ENCODE measurements at places on chromosomes 3 and 15. TPM values are rescaled to one million over a fixed set of nuclear protein-coding genes. Genes with fewer than 3 reads are reported as not detected.

GABRB3 gene
- 287 TPM for total RNA-seq

ROPN1B gene
- total RNA-seq, result not detected

CPLX3 gene
- total RNA-seq, result 0.32 TPM

MCF2L2 gene
- 18.1 TPM for total RNA-seq

PCOLCE2 gene
- total RNA-seq, result 33.4 TPM

SERINC4 gene
- total RNA-seq, result not detected

DNA sequence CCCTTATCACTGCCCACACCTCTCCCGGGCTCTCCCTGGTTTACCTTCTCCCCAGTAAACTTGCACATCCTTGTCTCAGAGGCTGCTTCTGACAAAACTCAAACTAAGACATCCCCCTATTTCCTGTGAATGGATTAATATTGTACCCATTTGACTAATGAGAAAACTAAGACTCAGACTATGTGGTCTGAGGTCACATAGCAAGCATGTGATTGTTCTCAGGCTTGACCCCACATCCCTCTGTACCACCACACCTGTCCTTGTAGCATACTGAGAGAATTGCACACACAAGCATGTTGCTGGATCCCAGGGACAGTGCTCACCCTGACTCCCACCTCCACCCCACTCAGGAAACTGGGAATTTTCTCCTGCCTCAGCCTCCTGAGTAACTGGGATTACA lies 90.7 kb upstream of the HES1 start:
- no peak overlapping the region for H3K4me3 ChIP-seq
- peaks cover 5% of the 10 kb centered on the region for H3K4me1 ChIP-seq
- no peak overlapping the region for H3K27ac ChIP-seq
- no peaks in the 10 kb centered on the region for H3K27me3 ChIP-seq

GRCh38 chr15:39030291-39031070 lies 465.9 kb upstream of the RASGRP1 start:
- DNase-seq, result no peak
- no peaks in the 10 kb centered on the region for H3K36me3 ChIP-seq
- H3K4me1 ChIP-seq, result no peaks in the 10 kb centered on the region

- no peak for DNase-seq
- no peaks in the 10 kb centered on the region for H3K36me3 ChIP-seq
- H3K27ac ChIP-seq, result no peak overlapping the region
- H3K4me3 ChIP-seq, result no peak overlapping the region
These were observed 375.5 kb downstream of the NTRK3 start for GRCh38 chr15:87881026-87881425.

DNA sequence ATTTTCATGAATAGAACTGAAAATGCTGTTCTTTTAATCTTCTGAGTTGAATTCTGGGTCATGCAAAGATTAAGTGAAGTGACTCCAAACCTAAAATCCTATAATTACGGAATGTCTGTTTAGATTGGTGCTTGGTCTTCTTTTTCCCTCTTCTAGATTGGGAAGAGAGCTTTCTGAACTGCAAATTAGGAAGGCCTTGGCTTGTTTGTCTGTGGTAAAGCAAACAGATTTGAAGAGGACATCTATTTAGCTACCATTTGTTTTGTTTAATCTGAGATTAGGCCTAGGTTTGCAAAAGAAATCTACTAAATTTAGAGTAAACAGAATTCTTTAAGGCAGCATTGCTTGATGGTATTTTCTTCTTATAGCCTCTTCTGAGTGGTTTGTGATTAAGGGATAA lies 23.5 kb downstream of the PAQR9 start:
- no peaks in the 10 kb centered on the region for H3K4me1 ChIP-seq
- H3K4me3 ChIP-seq, result no peak overlapping the region

DNA sequence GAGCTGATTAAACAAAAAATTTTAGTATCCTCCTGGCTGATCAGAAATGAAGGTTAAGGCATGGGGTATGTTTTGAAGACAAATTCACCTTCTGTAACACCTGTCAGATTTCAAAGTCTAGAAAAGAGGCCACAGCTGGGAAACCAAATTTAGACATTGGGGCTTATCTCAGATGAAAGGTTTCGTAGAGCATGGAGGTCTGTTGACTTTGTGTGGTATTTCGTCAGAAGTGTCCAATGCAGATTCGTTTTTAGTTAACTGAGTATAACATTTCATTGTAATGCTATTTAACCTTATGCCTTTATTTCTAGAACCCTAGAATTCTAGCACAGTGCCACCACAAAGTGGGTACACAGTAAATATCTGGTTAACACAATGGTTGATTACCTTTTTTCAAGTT lies 61.7 kb downstream of the FNDC3B start:
- no peak overlapping the region for H3K27ac ChIP-seq
- H3K4me3 ChIP-seq, result no peak overlapping the region
- H3K27me3 ChIP-seq, result no peaks in the 10 kb centered on the region
- H3K4me1 ChIP-seq, result peaks cover 9% of the 10 kb centered on the region

- H3K4me3 ChIP-seq, result no peak overlapping the region
- no peaks in the 10 kb centered on the region for H3K4me1 ChIP-seq
- no peak overlapping the region for H3K27ac ChIP-seq
- DNase-seq, result no peak
- H3K36me3 ChIP-seq, result no peaks in the 10 kb centered on the region
- no peaks in the 10 kb centered on the region for H3K27me3 ChIP-seq
These were observed 86.1 kb downstream of the CGNL1 start for GRCh38 chr15:57462381-57462780.

DNA sequence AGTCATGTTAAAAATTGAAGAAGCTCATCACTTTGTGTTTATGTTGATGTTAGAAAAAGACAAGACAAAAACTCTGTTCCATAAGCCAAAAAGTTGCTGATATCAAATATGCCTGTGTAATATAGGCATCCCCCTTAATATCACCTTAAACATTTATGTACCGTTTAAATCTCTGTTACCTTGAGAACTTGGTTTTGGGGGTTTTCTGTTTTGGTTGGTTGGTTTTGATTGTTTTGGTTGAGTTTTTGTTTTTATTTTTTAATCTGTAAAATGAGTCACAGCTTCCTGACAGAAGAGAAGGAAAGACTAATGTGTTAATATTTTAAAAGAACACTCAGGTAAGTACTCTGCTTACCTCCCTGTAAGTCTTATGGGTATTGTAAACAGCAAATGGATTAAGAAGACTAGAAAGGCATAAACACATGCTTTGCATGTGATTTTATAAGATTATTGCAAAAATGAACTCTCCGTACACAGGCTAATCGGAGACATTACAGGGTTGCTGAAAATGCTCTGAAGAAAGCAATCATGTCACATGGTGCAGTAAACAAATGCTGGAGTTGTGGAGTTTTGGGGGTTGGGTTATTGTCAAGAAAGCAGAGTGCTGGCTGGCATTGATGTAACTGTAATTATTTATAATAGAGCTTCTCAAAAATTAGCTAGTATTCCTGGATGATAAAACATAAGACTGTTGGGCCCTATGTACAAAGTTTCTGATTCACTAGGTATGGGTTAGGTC lies 69.5 kb upstream of the MBNL1 start:
- H3K27ac ChIP-seq, result no peak overlapping the region
- no peak overlapping the region for H3K4me3 ChIP-seq
- no peaks in the 10 kb centered on the region for H3K4me1 ChIP-seq
- no peak for DNase-seq
- H3K27me3 ChIP-seq, result no peaks in the 10 kb centered on the region
- no peaks in the 10 kb centered on the region for H3K36me3 ChIP-seq

GRCh38 chr3:184259878-184260723 lies 1.3 kb downstream of the CAMK2N2 start:
- H3K36me3 ChIP-seq, result peaks cover 5% of the 10 kb centered on the region
- peaks cover 31% of the 10 kb centered on the region for H3K27me3 ChIP-seq
- H3K27ac ChIP-seq, result peak overlapping the region; percentile 74

GRCh38 chr15:35722501-35722900 lies 176.5 kb upstream of the DPH6 start:
- H3K36me3 ChIP-seq, result no peaks in the 10 kb centered on the region
- no peak overlapping the region for H3K4me3 ChIP-seq
- DNase-seq, result no peak
- H3K4me1 ChIP-seq, result no peaks in the 10 kb centered on the region
- no peak overlapping the region for H3K27ac ChIP-seq

DNA sequence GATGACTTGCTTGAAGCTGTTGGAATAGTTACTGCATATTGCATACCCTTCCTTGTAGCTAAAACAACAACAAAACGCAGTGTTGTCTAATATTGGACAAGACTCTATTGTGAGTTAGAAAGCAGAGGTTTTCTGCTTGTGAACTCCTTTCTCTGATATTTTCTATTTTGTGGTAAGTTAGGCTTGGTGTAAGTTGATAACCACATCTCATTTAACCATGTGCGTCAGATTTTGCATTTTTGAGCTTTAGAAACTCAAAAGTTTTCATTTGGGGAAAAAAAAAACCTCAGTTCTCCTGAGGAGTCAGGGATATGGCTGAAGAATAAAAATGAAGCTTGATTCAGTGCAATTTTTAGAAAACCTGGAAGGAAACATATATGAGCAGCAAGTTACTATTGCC lies 1.5 kb downstream of the ARIH1 start:
- H3K27me3 ChIP-seq, result peaks cover 13% of the 10 kb centered on the region
- no peak for DNase-seq
- H3K27ac ChIP-seq, result peak overlapping the region; percentile 95
- H3K4me1 ChIP-seq, result peaks cover 13% of the 10 kb centered on the region

GRCh38 chr3:40243056-40243455 lies 66.5 kb upstream of the EIF1B start:
- H3K36me3 ChIP-seq, result no peaks in the 10 kb centered on the region
- H3K4me1 ChIP-seq, result peaks cover 3% of the 10 kb centered on the region
- no peak overlapping the region for H3K27ac ChIP-seq

DNA sequence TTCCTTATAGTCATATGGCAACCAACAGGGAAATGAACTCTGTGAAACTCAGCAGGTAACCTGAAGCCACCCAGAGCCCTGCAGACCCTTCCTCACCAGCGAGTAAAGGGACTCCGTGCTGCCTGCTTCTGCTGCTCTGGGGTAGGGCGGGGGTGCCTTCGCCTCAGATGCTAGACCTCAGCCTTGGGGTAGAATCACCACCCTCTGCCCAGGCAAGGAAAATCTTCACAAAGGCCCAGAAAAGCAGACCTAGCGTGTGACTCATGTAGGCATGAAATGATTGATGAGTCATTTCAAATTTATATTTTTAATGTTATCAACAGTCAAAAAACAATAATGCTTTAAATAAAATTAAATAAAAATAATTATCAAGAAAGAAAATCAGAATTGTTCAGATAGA lies 6.6 kb downstream of the STIMATE start:
- peaks cover 2% of the 10 kb centered on the region for H3K36me3 ChIP-seq
- no peak for DNase-seq
- H3K27me3 ChIP-seq, result peaks cover 3% of the 10 kb centered on the region

DNA sequence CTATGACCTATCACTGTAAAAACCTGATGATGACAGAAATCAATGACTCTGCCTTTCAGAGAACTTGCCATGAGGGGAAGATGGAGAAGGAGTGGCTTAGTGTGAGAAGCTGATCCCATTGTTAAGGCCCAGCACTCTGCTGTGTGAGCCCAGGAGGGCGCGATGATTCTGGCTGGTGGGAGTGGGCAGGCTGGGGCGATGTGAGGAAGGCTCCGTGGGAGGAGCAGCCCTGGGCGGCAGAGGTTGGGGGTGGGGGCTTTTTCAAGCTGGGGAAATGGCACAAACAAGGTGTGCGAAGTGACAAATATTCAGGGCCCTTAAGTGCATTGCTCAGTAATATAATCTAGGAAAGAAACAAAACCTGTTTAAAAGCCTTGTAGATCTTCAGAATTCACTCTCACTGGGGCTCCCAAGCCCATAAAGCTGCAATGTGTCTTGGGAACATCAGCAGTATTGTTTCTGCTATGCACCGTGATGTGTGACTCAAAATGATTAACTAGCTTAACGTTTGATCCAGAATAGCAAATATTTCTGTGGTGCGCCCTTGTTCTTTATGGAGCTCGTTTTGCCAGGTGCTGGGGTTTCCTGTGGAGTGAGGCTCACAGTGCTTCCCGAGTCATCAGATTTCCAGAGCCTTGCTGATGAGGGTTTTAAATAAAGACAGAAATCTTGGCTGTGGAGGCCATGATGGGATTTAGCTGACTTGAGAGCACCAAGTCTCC lies 141.0 kb downstream of the CHDH start:
- H3K27me3 ChIP-seq, result peaks cover 3% of the 10 kb centered on the region
- no peak for DNase-seq
- H3K4me1 ChIP-seq, result peaks cover 16% of the 10 kb centered on the region
- H3K27ac ChIP-seq, result no peak overlapping the region

DNA sequence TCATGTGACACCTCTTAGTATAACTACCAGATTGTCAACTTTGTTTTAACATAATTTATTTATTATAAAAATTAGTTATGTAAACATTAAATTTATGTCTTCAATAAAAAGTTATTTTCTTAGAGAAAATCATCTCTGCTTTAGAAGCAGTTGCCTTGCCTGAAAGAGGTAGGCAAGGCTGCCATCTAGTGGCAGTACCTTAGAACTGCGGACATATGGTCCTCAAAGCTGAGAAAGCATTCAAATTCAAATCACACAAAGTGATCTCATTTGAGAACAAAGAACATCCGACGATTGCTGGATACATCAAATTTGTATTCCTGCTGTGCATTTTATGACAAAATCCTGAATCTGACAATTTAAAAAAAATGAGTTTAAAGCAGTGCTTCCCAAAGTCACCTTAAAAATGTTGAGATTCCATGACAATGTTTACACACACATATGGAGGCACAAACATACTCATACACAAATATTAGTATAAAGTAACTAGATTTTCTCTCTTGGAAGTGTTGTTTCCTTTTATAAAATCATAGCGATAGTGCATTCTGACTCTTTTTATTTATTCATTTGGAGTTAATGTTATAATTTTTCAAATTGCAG lies 617.4 kb downstream of the CADM2 start:
- no peak overlapping the region for H3K4me3 ChIP-seq
- H3K4me1 ChIP-seq, result peaks cover 4% of the 10 kb centered on the region
- H3K27ac ChIP-seq, result peak overlapping the region; percentile 79

- peaks cover 5% of the 10 kb centered on the region for H3K36me3 ChIP-seq
- no peak for DNase-seq
- H3K4me1 ChIP-seq, result peaks cover under 1% of the 10 kb centered on the region
- no peak overlapping the region for H3K27ac ChIP-seq
- no peaks in the 10 kb centered on the region for H3K27me3 ChIP-seq
These were observed 16.9 kb upstream of the LACTB start for GRCh38 chr15:63104727-63105126.

- H3K4me1 ChIP-seq, result peaks cover 2% of the 10 kb centered on the region
- no peak overlapping the region for H3K27ac ChIP-seq
- H3K4me3 ChIP-seq, result no peak overlapping the region
- peaks cover 8% of the 10 kb centered on the region for H3K27me3 ChIP-seq
These were observed 7.3 kb downstream of the ACOX2 start for GRCh38 chr3:58529516-58530353.

- H3K4me1 ChIP-seq, result peaks cover 6% of the 10 kb centered on the region
- no peaks in the 10 kb centered on the region for H3K27me3 ChIP-seq
- no peak overlapping the region for H3K27ac ChIP-seq
- H3K36me3 ChIP-seq, result no peaks in the 10 kb centered on the region
These were observed 5.9 kb upstream of the TSC22D2 start for GRCh38 chr3:150402217-150402616.

DNA sequence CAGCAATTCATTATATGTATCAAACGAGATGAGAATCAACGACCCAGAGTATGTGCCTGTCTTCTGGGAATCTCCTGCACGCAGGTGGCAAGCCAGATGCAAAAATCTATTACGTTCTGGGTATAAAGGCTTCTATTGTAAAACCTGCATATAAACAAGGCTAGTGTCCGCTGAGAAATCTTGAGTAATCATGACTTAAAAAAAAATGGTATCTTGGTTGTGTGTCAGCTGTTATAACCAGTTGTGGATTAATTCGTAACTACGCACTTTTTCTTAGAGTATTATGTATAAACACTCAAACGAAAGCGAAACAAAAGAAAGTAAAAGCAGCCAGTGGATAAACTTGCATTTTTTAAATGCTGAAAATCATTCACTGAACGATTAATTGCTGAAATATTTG lies 509.1 kb downstream of the RSL24D1 start:
- peaks cover 3% of the 10 kb centered on the region for H3K27me3 ChIP-seq
- DNase-seq, result no peak
- no peaks in the 10 kb centered on the region for H3K4me1 ChIP-seq
- no peaks in the 10 kb centered on the region for H3K36me3 ChIP-seq

- DNase-seq, result no peak
- no peaks in the 10 kb centered on the region for H3K27me3 ChIP-seq
- H3K36me3 ChIP-seq, result no peaks in the 10 kb centered on the region
These were observed 52.9 kb upstream of the TBL1XR1 start for GRCh38 chr3:177250151-177250550.
